ENCODE measurements at places on chromosomes 12 and 14.

DNA sequence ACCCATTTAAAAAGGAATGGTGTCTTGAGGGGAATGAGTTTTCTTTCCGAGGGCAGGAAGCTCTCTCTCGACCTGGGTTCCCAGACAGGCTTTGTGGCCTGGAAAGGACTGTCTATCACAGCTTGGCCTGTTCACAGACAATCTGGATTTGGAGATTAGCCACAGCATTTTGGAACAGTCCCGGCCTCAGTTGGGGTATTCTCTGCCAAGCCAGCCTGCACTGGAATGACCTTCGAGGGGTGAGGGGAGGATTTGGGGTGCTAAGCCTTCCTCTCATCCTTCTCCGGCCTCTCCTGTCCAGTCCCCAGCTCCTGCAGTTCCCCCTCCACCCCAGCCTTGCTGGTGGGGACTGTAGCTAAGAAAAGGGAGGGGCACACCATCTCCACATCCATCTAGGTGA lies 13.0 kb downstream of the TBX5 start:
- DNase-seq = no peak

- no peak for DNase-seq
Measured at GRCh38 chr14:101030586-101030985, 127.1 kb upstream of the RTL1 start.

DNA sequence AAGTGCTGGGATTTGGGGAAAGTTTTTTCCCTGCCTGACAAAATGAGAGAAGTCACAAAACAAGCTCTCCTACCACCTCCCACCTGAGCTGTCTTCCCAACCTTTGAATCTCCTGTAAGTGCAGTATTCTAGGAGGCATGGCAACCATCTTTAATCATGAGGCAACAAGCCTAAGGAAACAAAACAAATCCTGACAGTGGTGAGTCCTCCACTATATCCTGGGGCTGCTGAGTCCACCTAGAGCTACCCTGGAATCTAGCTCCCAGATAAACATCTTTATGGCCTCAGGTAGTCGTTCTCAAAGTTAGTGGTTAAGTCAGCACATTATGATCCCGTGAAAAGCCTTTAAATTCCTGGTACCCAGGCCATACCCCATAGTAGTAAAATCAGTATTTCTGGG lies 22.3 kb upstream of the ACTN1 start:
- no peak for DNase-seq

GRCh38 chr12:47839214-47839876 lies 19.6 kb upstream of the HDAC7 start:
- no peak for DNase-seq

DNA sequence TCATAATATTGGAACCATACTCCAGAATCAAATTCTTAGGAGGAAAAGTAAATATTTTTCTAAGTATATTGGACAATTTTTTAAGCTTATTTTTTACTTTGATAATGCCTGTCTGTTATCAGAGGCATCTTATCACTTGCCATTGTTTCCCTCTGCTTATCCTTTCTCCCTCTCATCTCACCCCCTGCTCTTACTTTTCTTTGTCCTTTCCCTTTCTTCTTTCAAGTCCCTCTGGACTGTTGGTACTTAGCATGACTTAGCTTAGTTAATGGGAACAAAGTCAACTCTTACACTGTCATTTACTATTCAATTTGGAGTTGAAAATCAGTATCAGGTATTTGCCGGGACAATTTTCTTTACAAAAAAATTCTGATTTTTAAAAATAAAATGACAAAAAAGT lies 45.2 kb downstream of the ABCD2 start:
- DNase-seq = peak; percentile 54

GRCh38 chr12:28771968-28772367 lies 377.1 kb upstream of the FAR2 start:
- DNase-seq = no peak

GRCh38 chr12:68397566-68398158 lies 65.5 kb upstream of the MDM1 start:
- no peak for DNase-seq

GRCh38 chr12:106030210-106031071 lies 108.3 kb downstream of the NUAK1 start:
- DNase-seq = no peak

- DNase-seq = peak; percentile 71
Measured at GRCh38 chr14:91893007-91893406, 25.7 kb upstream of the TC2N start.

- DNase-seq = no peak
Measured at GRCh38 chr14:54894995-54895394, 7.6 kb downstream of the GCH1 start.

GRCh38 chr12:33771889-33772288 lies 250.4 kb upstream of the ALG10 start:
- no peak for DNase-seq

DNA sequence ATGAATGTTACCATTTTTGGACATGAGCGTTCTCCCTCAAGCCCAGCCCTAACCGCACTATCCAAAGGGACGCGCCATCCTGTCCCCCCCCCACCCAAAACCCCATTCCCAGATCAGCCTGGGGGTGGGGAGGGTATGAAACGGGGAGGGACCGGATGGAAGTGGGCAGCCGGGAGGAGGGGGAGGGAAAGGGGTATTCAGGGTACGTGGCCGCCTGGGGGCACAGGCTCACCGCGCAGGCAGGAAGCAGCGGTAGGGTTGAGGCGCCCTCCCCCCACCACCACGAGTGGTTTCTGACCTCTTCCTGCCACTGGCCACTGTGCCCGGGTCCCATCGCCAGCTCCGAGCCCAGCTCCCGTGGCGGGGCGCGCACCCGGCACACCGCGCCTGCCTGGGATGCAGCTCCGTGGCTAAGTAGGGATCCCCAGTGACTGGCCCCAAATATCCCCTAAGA lies 1.4 kb downstream of the ACTN1 start:
- peak; percentile 60 for DNase-seq

GRCh38 chr12:121580959-121581685 lies at the start of gene KDM2B:
TSS of gene KDM2B (minus strand) at chr12:121581023. CDS start at chr12:121580911, 112 bp downstream.
- DNase-seq = peak; percentile 62

DNA sequence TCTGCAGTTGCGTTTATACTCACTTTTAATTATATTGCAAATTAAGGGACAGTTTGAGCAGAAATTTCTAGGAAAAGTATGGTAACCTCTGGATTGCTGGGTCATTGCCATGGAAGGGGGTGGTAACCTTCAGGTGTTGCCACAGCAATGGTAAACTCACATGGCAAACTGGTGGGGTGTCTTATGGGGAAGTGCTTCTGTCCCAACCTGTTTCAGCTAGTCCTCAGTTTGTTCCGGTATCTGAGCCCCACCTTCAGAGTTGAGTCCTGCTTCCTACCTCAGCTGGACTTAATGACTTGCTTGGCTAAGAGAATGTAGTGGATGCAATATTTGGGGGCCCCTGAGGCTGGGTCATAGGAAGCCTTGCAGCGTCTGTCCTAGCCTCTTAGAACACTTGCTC lies 7.3 kb upstream of the CLMN start:
- no peak for DNase-seq

DNA sequence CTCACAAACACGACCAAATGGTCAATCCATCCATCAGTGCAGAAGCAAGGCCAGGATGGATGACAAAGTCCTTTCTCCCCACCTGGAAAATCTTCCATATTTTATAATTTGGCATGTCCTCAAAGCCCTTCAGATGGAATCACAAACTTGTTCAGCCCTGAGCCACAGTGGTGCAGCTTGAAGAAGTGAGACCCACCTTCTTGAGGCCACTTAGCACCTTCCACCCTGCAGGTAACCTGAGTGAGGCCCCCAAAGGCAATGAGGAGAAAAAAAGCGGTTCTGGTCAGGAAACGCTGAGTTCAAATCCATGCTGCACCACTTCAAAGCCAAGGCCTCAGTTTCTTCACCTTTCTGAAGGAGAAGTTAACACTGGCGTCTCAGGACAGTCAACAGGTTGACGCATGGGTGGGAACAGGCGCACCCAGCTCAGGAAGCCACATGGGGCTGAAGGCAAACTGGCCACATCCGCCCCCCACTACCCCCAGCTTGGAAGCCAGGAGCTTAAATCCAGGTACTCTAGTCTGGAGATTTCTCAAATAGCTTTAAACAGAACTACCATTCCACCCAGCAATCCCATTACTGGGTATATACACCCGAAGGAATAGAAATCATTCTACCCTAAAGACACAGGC lies 320.4 kb downstream of the BCL11B start:
- DNase-seq = no peak

- no peak for DNase-seq
Measured at GRCh38 chr14:63418020-63418419, 99.3 kb upstream of the GPHB5 start.

- DNase-seq = no peak
Measured at GRCh38 chr12:31485571-31485970, 105.4 kb downstream of the DENND5B start.

GRCh38 chr14:61934385-61934784 lies 172.2 kb downstream of the SNAPC1 start:
- DNase-seq = no peak

GRCh38 chr12:122984612-122985337 lies 4.3 kb downstream of the ARL6IP4 start:
- no peak for DNase-seq

DNA sequence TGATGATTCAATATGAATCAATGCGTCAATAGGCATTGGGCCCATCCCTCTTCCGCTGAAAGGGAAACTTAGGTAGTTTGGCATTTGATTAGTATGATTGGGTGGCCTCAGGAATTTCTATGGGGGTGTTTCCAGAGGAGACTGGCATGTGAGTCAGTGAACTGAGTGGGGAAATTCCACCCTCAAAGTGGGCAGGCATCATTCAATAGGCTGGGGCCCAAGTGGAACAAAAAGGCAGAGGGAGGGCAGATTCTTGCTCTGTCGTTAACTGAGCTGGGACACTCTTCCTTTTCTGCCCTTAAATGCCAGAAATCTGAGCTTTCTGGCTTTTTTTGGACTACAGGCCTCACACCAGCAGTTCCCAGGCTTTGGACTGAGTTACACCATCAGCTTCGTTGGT lies 373.5 kb downstream of the RPS29 start:
- no peak for DNase-seq

DNA sequence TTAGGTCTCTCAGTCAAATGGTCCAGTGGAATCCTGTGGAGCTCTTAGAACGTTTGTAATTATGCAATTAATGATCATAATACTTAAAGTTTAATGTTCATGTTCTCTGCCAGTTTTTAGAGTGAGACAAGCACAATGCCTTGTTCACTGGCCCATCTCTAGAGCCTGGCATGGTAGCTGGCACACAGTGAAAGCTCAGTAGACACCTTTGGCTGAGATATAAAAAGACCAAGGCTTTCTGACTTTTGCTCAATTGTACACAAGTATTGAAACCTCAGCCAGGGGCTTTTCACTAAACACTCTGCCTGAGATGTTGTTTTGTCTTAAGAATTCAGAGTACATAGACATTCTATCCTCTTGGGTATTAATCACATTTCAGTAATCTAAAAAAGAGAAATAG lies 241.8 kb upstream of the ATP2B1 start:
- no peak for DNase-seq

DNA sequence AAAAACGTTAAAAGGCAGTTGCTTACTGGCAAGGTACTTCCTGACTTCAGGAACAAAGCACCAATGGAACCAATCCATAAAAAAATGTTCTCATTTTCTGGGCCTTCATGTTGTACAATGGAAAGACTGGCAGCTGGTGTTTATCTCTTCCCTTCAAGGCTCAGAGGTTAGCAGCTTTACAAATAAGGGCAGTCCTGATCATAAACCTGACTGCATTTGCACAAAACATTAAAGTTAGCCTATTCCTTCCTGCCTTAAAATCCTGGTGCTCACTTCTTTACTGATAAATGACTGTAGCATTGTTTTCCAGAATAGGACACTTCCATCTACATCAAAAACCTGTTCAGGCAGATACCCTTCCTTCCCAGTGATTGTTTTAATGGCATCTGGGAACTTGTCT lies 19.2 kb downstream of the IL26 start:
- no peak for DNase-seq
